Naive thymus-derived CD8-positive, alpha-beta T cell (primary cell): ENCODE measurements at places on chromosomes 11 and 22.
A peak's percentile ranks its signal among the peaks of the same experiment; 100 is the strongest.

GRCh38 chr22:33666961-33667619 is 253.2 kb downstream of the LARGE1 start:
- no peak for DNase-seq

DNA sequence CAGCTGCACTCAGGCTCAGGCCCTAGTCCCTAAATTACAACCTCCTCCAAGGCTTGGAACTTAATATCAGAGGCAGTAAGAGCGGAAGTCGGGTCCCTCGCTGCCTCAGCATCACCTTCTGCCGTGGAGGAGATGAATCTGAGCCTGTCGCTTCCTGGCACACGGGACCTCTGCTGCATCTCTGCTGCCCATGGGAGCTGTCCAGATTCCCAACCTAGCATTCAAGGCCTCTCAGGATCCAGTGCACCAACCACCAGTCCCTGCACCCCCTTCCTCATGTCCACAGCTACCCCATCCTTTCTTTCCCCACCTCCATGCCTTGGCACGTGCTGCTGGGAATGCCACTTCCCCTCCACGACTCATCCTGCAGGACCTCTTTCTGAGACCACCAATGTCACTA is 2.5 kb upstream of the PTGDR2 start:
- no peak for DNase-seq

DNA sequence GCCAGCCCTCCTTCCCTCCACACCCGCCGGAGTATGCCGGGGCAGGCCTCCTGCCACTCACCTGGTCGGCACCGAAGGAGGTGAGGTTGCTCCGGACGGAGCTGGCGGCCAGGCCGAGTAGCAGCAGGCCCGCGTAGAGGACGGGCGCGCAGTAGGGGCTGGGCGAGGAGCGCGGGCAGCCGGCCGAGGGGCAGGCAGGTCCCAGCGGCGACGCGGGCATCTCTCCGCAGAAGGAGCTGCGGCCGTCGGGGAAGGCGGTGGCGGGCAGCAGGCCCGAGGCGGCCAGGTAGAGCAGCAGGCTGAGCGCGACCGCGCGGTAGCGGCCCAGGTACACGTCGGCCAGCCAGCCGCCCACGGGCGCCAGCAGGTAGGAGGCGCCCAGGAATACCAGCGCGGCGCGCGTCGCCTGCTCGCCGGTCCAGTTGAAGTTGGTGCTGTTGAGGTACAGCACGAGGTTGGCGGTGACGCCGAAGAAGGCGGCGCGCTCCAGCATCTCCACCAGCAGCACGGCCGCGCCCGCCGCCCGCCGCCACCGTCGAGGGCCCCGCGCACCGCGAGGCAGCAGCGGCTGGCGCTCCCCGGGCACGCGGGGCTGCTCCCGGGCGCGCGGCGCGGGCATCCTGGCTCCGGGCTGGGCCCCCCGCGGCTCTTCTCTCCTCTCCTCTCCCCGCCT is 907 bp downstream of the SLC15A3 start:
- DNase-seq: peak; percentile 37

DNA sequence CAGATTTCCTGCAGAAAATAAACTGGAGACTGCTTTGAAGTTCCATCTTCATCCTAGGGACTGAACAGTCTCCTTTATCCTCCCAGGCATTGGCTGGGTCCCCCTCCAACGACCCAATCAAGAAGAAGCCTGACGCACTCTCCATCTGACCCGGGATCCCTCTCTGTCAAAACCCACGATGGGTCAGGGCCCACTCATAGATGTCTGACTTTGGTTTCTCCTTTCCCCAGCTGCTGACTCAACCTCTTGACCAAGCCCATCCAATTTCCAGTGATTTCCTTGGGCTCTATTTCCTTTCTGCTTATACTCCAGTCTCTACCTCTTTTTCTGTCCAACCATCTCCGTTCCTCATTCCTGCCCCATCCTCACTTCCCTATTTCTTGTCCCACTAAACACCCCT is 189.7 kb downstream of the MIAT start:
- no peak for DNase-seq

GRCh38 chr11:100984668-100985067 is 144.9 kb downstream of the PGR start:
- no peak for DNase-seq
